ENCODE measurements at places on chromosomes 2 and 18.

- DNase-seq = no peak
Observed at GRCh38 chr18:3867864-3868311, 417.9 kb downstream of the TGIF1 start.

GRCh38 chr2:224983712-224984554, 58.3 kb downstream of the DOCK10 start:
- no peak for DNase-seq

- DNase-seq = no peak
Observed at GRCh38 chr2:165450156-165450555, 19.3 kb upstream of the CSRNP3 start.

DNA sequence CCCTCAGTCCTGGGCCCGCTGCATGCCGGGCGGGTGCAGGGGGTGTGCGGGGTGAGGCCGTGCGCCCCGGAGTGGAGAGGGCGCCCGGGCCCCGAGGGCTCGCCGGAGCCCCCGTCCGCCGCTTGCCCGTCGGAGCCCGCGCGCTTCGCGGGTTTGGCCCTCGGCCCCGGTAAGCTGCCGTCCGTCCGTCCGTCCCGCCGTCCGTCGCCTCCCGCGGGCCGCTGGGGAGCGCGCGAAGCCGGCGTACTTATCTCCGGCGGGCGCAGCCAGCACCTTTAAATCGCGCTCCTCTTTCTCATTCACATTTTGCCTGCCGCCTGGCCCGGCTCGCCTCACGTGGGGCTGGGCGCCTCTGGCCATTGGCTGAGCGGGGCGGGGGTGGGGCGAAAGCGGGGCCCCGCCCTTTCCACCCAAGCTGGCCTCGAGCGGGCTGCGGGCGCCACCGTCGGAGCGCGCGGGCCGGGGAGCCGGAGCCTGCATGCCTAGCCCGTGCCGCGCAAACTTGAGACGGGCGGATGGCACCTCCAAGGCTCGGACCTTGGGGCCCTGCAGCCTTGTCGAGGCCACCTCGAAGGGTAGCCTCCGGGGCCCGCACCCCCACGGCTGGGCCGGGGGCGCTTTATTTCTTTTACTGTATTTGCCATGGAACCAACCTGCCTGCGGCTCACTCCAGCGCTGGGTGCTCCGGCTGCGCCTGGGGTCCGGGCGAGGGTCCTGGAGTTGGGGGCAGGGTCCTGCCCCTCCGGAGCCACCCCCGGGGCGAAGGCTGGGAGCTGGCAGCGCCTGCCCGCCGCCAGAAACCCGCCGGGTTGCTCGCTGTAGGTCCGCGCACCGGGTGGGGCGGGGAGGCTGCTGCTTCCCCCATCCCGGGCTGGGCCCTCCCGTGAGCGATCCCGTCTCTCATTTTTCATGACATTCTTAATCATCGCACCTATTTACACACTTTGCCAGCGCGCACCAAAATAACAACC, at the start of gene GBX2:
Gene GBX2, minus strand, starts transcription at position 277 of the 971 bp plus-strand sequence. CDS start 415 bp downstream, outside the sequence.
- DNase-seq = no peak

DNA sequence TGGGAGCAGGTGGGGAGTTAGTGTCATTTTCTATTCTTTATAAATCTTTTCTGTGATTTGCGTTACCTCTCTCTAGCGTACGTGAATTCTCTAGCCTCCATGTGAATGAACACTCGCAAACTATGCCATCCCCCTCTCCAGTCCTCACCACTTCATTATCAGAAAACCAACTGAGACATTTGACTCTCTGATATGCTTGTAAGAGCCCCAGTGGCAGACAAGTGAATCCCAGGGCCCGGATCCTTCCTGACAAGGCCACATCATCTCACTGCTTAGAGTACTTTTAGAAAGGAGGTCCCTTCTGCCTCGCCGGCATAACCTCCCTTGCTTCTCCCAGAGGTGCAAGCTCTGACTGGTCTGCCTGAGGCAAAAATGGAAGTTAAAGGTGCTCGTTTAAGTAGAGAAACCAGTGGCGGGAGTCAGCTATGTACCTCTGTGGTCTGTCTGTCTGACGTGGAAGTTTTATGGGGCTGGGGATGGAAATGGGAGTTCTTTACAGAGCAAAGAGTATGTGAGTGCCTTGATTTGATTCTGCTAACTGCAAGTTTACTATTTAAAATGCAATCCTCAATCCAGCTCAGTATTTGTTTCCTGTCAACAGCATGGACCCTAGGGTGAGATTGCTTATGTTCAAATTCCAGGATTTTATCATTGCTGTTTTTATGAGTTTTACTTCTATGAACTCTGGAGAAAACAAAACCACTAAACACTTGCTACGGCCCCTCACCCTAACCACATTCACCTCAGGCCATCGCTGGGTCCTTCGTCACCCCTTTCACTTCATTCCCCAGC, 114.9 kb upstream of the MSTN start:
- DNase-seq = no peak

DNA sequence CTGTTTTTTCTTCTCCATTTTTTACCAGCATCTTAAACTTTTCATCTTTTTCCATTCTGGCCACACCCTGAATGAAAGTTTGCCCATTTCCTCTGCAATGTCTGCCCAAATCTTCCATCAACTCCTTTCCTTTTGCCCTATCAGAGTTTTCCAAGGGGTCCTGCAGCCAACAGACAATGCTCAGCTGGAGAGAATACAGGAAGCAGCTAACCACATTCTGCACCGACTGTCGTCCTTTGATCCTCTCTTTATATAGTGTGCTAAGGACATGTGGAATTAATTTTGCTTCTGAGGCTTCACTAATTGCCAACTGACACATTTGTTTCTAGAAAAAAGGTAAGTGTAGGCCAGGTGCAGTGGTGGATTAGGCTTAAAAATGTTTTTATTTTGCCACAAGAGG, 50.5 kb upstream of the DLX2 start:
- DNase-seq = no peak

GRCh38 chr2:231708773-231709635, 679 bp downstream of the PTMA start:
- no peak for DNase-seq

DNA sequence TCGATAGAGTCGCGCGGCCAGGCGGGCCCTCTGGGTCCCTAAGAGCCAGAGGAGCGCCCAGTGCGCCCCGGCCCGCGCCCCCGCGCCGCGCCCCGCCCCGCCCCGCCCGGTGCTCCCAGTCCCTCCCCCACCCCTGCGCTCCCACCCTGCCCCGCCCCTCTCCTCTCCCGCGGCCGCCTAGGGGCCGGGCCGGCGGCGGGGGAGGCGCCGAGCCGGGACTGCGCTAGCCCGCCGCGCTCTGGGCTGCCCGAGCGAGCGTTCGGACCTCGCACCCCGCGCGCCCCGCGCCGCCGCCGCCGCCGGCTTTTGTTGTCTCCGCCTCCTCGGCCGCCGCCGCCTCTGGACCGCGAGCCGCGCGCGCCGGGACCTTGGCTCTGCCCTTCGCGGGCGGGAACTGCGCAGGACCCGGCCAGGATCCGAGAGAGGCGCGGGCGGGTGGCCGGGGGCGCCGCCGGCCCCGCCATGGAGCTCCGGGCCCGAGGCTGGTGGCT, at the start of gene GPC1:
Gene GPC1, plus strand, starts transcription at position 207 of the 491 bp plus-strand sequence. Its CDS starts 256 bp downstream, at position 463.
- DNase-seq = no peak

GRCh38 chr18:62201870-62202269, 14.8 kb downstream of the RELCH start:
- no peak for DNase-seq

DNA sequence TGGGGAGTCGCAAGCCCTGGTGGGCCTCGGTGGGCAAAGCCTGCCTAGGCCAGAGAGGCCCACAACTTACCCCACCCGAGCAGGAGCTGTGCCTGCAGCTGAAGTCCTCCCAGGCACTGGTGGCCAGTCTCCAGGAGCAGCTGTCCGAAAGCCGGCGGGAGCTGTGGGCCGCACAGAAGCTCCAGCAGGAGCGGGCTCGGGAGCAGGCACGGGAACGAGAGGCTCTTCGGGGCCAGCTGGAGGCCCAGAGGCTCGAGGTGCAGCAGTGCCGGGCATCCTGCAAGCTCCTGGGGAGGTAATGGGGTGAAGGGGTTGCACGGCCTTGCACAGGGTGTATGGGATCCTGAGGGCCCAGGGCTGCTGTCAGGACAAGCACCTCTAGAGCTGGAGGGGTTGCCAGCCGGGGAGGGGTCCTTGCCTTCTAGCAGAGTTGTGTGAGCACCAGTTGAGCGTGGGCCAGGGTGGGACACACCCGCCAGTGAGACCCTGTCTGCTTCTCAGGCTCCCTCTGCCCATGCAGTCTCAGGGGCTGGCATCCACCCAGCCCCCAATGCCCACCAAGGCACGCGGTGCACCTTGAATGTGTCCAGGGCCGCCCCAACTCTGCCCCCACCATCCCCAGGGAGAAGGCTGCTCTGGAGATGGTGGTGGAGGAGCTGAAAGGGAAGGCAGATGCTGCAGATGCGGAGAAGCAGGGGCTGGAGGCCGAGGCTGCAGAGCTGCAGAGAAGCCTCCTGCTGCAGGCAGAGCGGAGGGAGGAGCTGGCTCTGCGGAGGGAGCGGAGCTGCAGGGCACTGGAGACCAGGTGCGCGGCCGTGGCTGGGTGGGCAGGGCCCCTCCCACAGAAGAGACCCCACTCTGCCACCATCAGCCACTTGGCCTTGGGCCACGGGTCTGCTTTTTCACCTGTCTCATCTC, 27.2 kb downstream of the CROCC2 start:
- DNase-seq = no peak

DNA sequence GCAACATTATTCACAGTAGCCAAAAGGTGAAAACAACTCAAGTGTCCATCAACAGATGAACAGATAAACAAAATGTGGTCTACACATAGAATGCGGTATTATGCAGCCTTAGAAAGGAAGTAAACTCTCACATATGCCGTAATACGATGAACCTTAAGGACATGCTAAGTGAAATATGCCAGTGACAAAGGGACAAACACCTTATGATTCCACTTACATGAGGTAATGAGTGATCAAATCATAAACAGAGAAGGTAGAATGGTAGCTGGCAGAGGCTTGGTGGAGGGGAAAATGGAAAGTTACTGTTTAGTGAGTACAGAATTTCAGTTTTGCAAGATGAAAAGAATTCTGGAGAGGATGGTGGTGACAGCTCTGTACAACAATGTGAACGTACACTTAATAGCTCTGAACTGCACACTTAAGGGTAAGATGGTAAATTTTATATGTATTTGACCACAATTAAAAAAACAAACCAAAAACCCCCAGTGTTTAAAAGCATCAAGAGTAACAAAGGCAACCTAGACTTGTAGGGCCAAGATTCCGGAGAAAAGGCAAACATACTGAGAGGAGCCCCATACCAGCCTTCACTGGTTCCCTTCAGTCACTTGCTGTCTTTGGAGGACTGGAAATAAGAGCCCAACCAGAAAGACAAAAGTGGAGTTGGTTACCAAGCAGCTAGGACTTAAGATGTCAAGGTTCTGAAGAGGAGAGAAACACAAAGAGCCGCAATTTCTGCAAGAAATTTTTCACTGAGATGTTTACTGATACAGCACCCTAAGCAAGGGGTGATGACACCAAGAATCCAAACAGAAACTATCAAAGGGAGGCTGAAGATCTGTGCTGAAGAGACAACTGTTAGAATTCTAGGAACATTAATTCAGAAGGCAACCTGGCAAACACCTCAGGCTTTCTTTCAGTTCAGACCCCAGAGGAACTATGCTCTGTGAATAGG, 61.3 kb downstream of the CUL3 start:
- DNase-seq = no peak

Measured in vagina (tissue), 2 donors.